ENCODE measurements at places on chromosomes 7 and 10.

GRCh38 chr10:18554479-18554878 lies 96.9 kb downstream of the NSUN6 start:
- DNase-seq, result no peak

GRCh38 chr10:34794835-34795234 lies 20.3 kb downstream of the PARD3 start:
- DNase-seq, result no peak

DNA sequence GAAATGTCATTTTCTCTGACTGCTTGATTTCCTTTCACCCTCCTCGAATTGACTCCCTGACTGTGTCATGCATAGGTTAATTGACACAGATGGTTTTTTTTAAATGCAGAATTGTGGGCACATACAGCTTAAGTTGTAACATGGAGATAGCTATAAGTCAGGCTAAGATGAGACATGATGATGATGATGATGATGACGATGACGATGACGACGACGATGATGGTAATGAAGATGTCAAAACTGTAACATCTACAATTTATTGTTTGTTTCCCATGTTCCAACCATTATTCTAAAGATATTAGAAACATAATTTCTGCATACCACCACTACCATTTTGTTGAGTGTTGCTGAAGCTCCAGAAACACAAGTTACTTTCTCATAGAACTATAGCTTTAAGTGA lies 1232.8 kb downstream of the XPNPEP1 start:
- no peak for DNase-seq

DNA sequence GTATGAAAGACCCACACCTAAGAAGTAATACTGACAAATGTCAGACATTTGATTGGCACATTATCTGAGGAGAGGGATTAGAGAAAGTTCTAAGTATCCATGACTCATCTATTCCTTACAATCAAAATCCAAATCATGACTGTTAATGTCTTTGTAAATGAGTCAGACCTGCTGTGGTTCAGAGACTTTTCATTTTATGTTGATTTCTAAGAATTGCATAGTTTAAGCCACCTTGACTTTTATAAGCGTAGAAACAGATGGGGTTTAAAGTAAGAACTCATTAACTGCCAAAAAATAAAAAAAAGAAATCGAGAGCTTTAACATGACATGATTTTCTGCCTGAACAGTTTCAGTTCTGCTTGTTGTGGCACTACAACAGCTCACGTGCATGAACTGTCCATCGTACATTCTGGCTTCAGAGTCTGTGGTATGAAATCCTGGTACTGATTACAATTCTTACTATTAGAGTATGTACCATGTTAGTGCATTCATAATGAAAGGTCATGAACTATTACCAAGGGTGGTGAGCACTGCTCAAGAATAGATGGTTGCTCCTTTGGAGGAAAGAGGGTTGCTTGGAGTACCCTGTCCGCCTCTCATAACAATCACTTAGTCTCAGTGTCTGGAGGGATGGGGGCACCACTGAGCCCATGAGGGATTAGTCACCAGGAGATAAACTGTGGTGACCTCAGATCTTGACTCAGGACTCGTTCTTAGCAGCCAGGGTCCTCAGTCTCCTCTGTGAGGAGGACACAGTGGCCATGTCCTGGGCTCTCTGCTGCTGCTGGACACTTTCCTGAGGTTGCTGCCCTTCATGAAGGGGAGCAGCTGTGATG lies 42.2 kb downstream of the ACSM6 start:
- no peak for DNase-seq

- DNase-seq, result no peak
Observed at GRCh38 chr10:88041243-88042159, 178.1 kb downstream of the PTEN start.

DNA sequence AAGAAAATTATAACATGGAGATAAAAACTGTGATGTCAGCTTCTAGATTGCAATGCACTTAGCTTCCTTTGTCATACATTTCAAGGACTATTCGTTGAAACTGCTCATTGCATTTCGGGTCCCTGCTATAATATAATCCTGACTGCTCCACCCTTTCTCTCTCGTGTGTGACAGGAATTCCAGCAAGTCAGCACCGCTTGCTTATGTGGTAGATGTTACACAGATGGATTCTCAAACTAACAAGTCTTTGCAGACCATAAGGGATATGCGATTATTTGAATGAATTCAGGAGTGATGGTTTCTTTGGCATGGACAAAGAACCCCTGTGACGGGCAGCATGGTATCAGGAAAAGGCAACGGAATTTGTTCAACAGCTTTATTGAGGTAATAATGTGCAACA lies 184.0 kb downstream of the GRID1 start:
- DNase-seq, result no peak

DNA sequence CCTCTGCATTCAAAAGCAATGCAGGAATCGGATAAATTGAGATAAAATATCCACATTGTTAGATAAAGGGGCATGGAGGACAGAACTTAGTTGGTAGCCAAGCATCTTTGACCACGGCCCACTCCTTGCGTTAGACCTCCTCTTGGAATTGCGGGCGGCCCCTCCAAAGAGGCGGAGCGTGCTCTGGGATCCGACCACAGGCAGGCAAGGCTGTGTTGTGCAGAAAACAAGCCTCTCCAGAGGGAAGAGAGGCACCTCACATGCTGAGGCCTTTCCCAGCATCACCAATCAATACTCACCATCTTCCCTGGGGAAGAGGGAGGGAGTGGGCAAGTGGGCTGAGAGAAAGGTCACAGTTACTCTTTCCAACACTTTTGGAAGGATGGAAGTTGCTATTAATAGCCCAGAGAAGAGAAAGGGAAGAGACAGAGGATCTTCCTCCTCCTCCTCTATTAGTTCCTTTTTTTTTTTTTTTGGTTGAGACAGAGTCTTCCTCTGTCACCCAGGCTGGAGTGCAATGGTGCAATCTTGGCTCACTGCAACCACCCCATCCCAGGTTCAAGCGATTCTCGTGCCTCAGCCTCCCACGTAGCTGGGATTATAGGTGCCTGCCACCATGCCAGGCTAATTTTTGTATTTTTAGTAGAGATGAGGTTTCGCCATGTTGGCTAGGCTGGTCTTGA lies 49.7 kb upstream of the NRF1 start:
- DNase-seq, result no peak

DNA sequence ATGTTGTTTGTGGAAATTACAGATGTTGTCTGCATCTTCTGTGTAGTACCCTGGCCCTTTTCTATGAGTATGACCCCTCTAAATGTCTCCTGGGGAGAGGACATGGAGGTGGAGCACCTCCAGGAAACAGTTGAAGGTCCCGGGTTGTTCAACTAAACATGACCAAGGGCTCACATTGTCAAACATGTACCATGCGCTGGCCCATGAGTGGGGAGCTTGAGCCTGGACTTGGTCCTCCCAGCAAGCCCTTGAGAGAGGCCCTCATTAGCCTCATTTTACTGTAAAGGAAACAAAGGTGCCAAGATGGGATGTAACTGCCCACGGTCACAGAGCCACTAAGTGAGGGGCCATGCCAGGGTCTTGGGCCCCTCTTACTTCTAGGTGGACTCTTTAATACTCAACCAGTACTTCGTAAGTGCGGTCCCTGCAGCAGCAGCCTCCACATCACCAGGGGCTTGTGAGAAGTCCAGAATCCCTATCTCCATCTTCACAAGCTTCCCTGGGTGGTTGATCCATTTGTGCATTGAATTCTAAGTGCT lies 31.2 kb downstream of the C10orf71 start:
- DNase-seq, result no peak

GRCh38 chr10:115250784-115251183 lies 157.6 kb downstream of the ATRNL1 start:
- no peak for DNase-seq

GRCh38 chr7:223118-223800 lies 30.9 kb downstream of the FAM20C start:
- DNase-seq, result no peak

DNA sequence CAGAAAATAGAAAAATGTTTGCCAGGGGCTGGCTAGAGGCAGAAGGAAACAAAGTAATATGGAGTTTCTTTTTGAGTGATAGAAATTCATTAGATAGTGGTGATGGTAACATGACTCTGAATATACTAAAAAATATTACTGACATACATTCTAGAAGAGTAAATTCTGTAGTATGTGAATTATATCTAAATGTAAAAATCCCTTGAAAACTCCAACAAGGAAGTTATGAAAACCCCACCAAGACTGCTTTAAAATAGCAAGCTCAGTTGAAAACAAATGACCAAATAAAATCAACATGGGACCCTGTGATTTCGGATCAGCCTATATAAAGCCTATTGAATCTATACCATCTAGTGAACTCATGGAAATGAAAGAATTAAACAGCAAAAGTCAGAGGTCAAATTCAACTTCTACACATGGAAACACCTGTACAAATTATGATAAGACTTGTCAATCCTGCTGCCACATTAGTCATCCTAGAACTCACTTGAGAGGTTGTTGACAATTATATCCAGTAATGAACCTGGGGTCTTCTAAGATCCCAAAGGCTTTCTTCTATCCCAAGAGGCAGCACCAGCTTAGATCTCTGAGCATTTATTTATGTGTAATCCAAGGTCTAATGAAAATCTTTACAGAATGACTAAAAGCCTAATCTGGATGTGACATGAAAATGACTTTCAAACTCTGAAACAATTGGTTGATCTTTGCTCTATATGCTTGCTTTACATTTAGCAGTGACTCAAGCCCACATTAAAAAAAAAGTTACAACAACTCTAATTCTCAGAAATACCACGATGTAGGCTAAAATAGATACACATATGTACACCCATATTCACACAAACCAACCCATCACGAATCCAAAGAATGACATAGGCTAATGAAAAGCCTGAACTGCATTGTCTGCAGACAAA lies 59.3 kb downstream of the OSBPL3 start:
- DNase-seq, result no peak

DNA sequence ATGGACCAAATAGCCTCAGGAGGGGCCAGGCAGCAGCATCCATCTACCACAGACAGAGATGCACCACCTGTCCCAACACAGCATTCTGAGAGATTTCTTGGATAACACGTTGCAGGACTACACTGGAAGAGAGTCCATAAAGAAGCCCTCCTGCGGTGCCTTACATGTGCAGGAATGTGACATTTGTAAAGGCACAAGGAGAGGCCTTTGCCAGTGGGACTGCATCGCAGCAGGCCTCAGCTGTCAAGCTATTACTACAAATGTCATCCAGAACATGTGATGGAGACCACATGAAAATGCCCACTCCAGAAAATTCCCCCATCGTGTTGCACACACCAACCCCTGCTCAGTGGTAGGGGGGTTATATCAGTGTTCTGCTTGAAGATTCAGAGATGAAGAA lies 77.4 kb downstream of the ATXN7L1 start:
- DNase-seq, result no peak

All from right forelimb (tissue), 1 donor.